ENCODE measurements at places on chromosomes 2 and 18.

GRCh38 chr18:33578518-33579348, 714 bp downstream of the ASXL3 start:
- no peak for DNase-seq

DNA sequence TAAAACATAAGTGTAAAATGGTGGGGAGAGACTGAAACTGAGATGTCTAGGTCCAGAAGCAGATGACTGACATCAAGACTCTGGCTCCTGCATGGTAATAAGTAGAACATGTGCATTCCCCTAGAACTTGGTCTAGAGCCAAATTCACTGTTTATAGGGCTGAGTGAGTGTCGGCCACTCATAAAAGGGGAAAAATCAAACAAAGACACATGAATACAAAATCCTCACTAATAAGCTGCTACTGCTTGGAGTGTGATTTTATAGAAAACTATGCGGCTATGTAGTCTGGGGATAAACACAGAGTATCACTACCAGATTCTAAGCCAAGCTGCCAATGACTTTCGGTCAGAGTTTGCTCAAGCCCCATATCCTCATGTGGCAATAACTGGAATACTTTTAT, 1080.8 kb upstream of the DDX18 start:
- no peak for DNase-seq

DNA sequence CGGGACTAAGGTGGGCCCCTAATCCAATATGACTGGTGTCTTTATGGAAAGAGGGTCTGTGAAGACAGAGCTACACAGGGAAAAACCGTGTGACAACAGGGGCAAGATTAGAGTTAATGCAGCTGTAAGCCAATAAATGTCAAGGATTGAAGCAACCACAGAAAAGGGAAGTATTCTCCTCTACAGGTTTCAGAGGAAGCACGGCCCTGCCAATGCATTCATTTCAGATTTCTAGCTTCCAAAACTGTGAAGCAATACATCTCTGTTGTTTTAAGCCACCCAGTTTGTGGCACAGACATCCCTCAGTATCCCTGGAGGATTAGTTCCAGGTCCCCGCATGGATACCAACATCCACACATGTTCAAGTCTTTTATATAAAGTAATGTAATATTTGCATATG, 48.8 kb downstream of the SPP2 start:
- DNase-seq = no peak

GRCh38 chr2:143530758-143531157, 401.5 kb downstream of the ARHGAP15 start:
- no peak for DNase-seq

DNA sequence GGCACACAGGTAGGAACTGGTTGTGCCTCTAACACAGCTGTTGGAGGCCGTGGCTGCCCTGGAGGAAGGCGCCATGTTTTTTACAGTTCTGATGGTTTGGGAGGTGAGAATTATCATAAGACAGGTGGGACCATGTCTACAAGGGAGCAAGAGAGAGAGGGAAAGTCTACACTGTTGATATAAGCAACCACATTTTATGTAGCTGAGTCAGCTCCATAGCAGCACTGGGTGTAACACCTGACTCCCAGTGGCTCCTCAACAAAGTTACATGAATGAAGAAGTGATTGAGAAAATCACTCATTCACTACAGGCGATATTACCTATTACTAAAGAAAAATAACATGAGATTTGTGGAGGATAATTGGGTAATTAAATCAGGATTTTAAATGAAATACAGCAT, 41.3 kb upstream of the ACAA2 start:
- DNase-seq = no peak

DNA sequence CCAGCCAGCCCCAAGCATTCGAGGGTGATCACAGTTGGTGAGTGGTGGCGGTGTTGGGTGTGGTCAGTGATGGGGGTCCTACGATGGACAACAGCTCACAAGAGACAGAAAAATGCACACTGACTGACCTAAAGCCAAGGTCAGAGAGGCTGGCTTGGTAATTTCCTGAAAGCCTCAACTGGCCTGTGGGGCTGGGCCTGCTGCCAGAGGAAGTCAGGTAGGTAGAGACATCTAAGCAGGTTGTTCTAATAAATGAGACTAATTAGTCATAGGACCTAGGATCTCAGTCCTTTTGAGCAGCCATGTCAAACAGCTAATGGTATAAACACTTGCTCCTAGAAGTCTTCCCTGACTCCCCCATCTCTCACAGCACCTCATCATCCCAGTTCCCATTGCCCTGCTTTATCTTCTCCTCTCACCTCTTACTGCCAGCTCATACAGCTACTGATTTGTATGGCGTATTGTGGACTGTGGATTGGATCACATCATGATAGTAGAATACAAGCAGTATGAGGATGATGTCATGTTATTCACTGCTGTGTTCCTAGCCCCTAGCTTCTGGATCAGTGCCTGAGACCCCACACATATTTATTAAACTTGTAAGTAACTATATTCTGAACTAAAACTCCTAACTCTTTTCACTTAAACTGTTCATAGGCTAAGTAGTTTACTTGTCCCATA, 262.9 kb upstream of the KLHL29 start:
- DNase-seq = no peak

DNA sequence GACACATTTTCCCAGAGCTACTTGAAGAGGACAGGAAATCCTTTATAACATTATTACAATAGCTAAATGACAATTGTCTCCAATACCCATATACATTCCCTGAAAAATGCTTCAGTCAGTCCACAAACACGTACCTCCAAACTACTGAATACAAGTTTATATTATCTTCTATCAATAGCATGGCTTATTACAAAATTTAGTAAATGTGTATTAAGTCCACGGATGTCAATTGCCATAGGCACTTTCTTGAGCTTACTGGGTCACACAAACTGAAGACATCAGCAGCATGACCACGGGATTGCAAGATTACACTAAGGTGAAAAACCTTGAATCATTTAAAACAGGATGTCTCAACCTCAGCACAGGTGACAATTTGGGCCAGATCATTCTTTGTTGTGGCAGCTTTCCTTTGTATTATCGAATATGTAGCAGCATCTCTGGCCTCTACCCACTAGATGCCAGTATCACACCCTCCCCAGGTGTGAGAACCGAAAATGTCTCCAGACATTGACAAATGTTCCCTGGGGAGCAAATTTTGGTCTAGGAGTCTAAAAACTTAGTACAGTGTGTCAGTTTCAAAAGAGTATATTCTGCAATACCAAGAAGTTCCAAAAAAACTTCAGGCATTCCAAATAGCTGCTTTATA, 1.4 kb downstream of the MBD2 start:
- peak; percentile 37 for DNase-seq

GRCh38 chr2:239790313-239790712, 234.8 kb downstream of the NDUFA10 start:
- no peak for DNase-seq

DNA sequence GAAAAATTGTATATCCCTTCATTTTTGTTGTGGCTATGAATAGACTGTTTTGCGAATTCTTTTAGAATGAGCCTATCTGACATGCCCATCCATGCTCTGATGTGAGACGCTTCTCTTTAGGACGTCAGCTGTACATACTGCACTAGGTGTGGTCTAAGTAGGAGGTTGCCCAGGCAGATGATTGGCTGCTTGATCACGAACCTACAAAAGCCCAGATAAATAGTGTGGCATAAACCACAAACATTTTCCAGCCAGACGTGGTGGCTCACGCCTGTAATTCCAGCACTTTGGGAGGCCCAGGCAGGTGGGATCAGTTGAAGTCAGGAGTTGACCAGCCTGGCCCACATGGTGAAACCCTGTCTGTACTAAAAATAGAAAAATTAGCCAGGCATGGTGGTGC, 251.8 kb downstream of the AGAP1 start:
- no peak for DNase-seq

- DNase-seq = no peak
Measured at GRCh38 chr2:237732790-237733381, 65.7 kb upstream of the RBM44 start.

GRCh38 chr2:48233005-48233404, 296.9 kb upstream of the STON1 start:
- no peak for DNase-seq

DNA sequence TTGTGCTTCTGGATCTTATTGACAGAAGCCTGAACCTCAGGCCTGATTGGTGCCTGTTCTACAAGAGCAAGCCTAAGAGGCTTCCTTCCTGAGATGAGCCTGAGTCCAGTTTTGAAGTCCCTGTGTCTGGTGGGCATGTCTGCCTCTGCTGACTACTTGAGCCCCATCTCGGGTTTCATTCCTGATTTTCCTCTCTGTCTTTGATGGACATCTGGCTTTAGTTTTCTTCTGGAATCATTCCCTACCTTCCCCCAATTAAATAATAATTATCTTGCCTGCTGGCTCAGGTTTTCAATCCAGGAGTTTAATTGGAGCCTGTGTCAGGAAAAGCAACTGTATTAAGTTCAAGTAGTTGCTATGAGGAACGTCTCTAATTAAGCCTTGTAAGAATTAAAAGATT, 135.5 kb upstream of the MC4R start:
- DNase-seq = no peak

DNA sequence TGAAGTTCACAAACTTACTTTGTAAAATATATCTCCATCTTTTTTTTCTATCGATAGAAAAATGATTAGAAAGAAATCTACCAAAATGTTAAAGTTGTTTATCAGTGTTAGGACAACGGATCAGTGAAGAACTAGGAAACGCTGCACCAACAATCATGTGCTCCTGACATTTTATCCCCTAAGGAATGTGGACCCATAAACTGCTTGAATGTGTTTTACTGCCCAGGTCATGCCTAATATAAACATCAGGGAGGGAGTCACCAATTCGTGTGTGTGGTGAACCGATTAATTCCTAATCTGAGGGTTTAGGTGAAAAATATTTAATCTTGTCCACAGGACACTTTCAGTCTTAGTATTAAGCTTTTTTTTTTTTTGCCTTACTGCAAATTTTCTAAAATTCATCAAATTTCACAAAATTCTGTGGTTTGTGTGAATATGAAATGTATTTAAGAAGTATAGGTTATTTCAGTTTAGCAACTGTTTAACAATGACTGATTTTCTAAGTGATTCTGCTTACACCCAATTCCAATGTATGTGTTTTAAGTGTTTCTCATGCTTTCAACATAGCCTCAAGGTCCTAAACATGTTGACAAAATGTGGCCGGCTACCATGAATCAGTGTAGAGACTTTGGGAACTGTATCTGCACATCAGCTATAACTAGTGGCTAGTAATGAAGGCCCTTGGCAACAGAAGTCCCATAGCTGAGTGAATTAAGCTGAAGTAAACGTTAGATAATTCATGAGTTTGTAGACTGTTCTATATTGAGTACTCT, 11.1 kb upstream of the KIDINS220 start:
- DNase-seq = no peak

GRCh38 chr2:176826356-176826755, 386.2 kb upstream of the HNRNPA3 start:
- DNase-seq = no peak

DNA sequence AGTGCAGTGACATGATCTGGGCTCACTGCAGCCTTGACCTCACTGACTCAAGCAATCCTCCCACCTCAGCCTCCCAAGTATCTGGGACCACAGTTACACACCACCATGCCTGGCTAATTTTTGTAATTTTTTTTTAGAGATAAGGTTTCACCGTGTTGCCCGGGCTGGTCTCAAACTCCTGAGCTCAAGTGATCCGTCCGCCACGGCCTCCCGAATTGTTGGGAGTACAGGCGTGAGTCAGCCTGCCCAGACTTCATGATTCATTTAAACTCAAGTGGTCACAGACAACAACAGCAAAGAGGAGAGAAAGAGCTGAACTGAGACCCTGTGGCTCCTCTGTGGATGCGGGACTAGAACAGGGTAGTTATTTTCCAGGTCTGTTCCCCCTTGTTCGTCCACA, 83.0 kb downstream of the TSHZ1 start:
- no peak for DNase-seq

DNA sequence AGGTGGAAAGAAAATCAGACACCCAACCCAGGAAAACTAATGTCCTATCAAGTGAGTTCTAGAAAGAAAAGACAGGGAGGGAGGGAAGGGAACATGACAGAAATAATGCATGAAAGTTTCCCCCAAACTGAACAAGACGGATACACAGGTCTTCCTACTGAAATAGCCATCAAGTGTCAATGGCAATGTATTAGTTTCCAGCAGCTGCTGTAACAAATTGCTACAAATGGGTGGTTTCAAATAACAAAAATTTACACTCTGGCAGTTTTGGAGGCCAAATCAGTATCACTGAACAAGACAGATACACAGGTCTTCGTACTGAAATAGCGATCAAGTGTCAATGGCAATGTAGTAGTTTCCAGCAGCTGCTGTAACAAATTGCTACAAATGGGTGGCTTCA, 70.6 kb downstream of the LDAH start:
- DNase-seq = no peak

DNA sequence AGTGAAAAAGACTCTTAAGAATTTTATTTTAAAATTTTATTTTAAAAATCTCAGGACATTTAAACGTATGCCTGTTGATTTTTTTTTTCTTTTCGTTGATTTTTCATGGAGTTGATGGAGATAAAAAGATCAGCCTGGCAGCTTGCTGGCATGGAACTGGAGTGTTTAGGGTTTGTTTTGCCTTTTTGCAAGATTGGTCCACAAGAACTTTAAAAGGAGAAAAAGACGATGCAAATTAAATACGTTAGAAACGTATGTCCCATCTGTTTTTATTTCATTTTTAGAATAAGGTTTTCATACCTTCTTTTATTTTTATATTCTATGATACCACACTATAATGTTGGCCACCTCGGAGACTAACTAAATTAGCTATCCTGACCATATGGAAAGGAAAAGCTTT, 254.9 kb downstream of the ARHGAP15 start:
- DNase-seq = no peak

DNA sequence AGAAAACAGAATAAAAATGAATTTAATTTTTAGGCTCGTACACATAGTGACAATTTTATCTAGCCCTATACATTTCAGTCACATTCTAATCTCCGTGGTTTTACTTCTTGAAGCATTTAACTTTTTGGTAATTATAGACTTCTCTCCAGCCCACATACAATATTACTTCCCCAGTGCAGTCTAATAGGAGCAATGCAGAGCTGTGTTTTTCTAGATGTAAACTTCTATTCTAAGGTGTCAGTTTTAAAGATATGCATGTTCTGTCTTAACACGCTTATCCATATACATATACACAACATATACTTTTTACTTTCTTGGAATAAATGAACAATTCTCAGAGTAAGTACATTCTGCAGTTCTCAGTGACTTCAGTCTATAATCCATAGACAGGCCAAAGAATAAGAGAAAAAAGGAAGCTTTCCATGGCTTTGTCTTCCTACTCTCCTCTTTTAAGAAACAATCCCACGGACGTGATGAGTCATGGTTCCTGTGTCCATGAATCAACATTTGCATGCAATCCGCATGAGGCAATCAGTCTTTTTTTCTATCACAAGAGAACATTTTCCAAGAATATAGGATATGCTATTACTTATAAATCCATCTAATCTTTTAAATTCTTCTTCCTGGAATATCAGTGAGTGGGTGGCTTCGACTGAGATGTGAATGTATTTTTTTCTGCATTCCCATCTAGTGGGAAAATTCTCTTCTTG, 42.8 kb downstream of the CCDC102B start:
- no peak for DNase-seq

DNA sequence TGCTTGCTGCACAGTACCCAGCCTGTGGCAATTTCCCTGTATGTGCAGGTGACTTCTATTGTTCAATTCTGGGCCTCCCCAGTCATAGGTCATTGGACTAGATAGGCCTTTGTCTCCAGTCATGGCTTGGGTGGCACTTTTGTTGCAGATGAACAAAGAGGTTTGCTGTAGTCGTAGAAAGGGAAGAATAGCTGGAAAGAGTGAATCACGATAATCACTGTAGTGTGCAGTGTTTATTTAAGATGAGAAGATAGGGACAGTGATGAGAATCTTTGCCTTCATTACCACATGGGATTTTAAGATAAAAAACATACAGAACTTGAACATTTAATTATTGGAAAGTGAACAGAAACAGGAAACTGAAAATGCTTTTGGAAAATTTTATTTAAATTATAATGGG, 156.1 kb upstream of the CYRIA start:
- no peak for DNase-seq

GRCh38 chr2:86624267-86624547, 542 bp upstream of the RNF103 start:
- no peak for DNase-seq

Measured in activated T-helper 1 cell treated with anti-CD3 and anti-CD28 coated beads, Interleukin-12 subunit alpha, Interleukin-12 subunit beta, Interleukin-2, Interleukin-4 antibody, amounts not matched to agents 30 ng/mL and 10 ng/mL and 1 ng/mL, durations not matched to agents 14 hours and 24 hours and 36 hours (primary cell).